ENCODE measurements at places on chromosomes 5 and 9.

DNA sequence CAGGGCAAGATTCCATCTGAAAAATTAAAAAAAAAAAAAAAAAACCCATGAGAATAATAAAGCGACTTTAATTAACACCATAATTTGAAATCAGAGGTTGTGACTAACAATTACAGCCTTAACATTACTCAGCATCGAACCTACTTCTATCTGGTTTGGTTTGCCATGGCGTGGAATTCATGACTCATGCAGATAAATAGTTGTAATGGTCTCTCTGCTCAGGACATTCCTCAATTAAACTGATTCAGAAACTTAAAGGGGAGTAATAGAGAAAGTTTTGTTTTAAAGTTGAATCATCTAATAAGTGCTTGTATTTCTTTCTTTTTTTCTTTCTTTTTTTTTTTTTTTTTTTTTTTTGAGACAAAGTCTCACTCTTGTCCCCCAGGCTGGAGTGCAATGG, 135.5 kb downstream of the SPATA31D1 start:
- peak; percentile 72 for DNase-seq

DNA sequence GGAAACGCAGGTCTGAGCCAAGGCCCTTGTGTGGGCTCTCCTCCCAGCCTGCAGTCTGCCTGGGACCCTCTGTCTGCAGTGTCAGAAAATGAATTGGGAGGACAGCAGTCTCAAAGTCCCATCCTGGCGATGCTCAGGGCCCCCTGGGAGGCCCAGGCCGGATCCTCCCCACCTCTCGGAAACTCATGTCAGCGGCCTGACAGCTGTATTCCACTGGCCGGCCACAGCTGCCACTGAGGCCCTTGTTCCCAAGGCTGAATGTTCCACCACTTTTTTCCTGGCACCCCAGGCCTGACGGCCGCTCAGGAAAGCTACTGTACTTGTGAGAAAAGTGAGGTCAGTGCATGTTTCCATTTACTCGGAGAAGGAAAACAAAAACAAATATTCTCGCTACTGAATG, 180.0 kb downstream of the FGF18 start:
- no peak for DNase-seq

GRCh38 chr5:31806561-31806960, 167.6 kb downstream of the PDZD2 start:
- peak; percentile 56 for DNase-seq

GRCh38 chr5:60346393-60346792, 353.6 kb downstream of the DEPDC1B start:
- no peak for DNase-seq

GRCh38 chr5:67032921-67033664, 163.5 kb downstream of the CD180 start:
- DNase-seq, result no peak

DNA sequence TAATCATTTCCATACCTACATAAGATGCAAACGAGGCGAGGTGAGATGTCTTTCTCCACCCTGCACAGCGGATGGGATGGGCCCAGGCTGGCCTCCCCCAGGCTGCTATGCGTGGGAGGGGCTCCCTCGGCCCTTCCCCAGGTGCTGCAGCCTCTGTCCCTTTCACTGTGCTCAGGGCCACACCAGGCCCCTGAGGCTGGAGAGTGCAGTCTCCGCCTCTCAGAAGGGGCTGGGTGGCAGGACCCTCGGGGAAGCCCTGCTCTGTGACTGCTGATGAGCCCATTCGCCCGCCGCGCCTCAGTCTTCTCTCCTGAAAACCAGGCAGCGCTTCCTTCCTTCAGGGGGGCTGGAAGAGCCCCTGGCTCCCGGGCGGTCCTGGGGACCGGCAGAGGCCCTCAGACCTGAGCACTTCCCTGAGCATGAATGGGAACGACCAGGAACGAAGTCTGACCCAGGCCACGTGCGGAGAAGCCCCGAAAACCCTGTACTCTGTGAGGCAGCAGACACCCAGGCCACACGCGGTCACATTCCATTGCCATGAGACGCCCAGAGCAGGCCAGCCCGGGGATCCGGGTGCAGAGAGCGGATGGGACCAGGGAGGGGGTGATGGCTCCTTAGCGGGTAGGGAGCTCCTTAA, 21.9 kb upstream of the NOTCH1 start:
- DNase-seq, result peak; percentile 70

- DNase-seq, result no peak
These were observed 3.1 kb upstream of the DBH start for GRCh38 chr9:133632806-133633680.

DNA sequence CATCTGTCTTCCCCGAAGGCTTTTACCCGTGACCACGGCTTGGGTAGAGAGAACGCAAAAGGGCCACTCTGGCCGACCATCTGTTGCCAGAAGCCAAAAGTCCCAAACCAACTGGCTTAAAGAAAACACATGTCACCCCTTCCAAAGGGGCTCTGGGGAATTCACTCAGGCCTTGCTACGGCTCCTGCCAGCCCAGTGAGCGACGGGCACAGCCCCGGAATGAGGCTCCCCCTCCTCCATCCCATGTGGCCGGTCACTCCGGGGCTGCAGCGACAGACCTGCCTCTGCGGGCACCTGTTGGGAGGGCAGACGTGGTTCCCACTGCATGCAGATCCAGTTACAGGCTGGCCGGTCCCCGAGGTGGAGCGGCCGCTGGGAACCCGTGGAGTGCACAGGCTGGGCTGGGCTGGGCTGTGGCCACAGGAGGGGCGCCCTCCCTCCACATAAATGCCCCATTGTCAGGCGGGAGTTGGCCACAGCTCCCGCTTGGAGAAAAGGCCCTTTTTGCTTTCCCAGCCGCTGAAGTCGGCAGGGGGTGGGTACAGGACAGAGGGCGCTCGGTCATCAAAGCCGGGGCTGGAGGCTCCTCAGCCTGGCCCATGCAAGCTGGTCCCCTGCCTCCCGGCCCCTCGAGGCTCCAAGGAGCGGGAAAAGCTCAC, 19.9 kb downstream of the NOTCH1 start:
- no peak for DNase-seq

GRCh38 chr9:76896035-76896434, 9.9 kb downstream of the PRUNE2 start:
- DNase-seq, result no peak

DNA sequence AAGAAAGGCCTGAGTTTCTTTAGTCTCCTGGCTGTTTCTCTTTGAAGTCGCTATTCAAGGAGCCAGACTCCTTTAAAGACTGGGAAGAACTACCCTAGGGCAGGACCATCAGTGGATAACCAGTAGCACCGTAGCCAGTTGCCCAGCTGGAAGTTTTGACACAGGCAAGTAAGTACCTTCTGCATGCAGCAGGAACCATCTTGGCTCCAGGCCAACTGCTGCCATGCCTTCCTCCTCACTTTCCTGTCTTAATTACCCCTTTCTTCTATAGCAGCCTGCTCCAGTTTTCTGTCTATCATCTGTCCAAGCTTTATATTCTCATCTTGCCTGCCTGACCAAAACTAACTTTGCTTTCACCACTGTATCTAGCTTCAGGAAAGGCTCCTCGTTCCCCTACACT, 149.7 kb upstream of the SV2C start:
- DNase-seq, result no peak

DNA sequence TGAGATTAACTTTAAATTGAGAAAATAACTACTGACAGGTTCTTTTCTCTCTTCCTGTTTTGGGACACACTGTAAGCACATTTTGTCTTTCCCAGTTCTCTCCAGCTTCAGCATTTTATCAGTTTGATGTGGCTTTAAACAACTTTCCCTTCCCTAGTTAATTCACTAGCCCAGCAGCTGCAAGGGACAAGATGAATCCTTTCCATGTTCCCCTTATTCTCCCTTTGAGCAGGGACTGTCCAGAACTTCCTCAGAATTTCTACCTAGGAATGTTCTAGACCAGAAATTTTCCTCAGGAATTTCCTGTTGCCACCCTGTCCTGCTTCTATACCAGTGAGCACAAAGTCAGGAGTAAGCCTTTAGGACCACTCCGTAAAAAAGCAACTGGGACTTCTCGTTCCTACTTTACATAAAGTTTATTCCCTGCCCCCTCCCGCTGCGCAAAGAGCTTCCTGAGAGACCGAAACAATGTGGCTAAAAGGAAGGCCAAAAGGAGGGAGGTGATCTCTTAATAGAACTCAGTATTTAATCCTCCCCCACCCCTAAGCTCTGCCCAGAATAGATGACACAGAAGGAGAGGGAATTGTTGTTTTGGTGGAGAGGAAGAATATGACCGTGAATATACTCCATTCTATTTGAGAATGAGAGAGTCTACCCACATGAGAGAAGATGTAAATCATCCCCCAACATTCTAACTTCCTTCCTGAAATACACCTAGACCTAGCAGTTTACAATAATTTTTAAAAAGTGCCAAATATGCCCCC, 61.9 kb downstream of the GLIS3 start:
- no peak for DNase-seq
